Adrenal gland (tissue), 19 donors: ENCODE measurements at places on chromosomes 13 and 19. TPM values are rescaled to one million over a fixed set of nuclear protein-coding genes. Genes with fewer than 3 reads are reported as not detected.

SLC46A3 gene
- total RNA-seq: 41.6 TPM

DNA sequence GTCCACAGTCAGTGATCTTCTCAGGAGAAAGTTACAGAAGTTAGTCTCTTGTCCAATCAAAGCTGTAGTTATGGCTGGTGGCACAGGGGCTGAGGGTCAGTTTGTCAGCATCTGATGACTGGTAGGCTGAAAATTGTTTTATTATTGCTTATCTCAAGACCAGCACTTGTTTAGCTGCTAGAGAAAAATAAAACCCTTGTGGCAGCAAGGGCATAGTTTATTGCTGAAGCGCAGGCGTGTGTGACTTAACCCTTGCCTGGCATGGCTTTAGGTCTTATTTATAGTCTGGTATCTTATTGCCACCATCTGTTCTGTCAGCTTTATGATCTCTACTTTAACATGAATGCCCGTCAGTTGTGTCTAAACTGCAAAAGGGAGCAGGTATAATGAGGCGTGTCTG is 154.7 kb downstream of the USP12 start:
- no peaks in the 10 kb centered on the region for H3K4me1 ChIP-seq
- H3K27ac ChIP-seq: no peak overlapping the region
- no peaks in the 10 kb centered on the region for H3K36me3 ChIP-seq
- no peak for DNase-seq
- no peaks in the 10 kb centered on the region for H3K27me3 ChIP-seq

- no peak for DNase-seq
- H3K27ac ChIP-seq: no peak overlapping the region
- H3K4me3 ChIP-seq: no peak overlapping the region
- no peaks in the 10 kb centered on the region for H3K4me1 ChIP-seq
- no peaks in the 10 kb centered on the region for H3K27me3 ChIP-seq
- no peaks in the 10 kb centered on the region for H3K36me3 ChIP-seq
These were observed 26.9 kb upstream of the KLF2 start for GRCh38 chr19:16297575-16298178.

- H3K36me3 ChIP-seq: no peaks in the 10 kb centered on the region
- H3K4me1 ChIP-seq: peaks cover 4% of the 10 kb centered on the region
- no peak overlapping the region for H3K4me3 ChIP-seq
- H3K27me3 ChIP-seq: no peaks in the 10 kb centered on the region
- no peak overlapping the region for H3K27ac ChIP-seq
These were observed 49.4 kb upstream of the DOCK9 start for GRCh38 chr13:99027260-99027659.
